ENCODE measurements at places on chromosomes 13 and 19.

- H3K4me1 ChIP-seq: no peaks in the 10 kb centered on the region
- H3K4me3 ChIP-seq: no peak overlapping the region
- no peaks in the 10 kb centered on the region for H3K27me3 ChIP-seq
- H3K27ac ChIP-seq: no peak overlapping the region
Measured at GRCh38 chr13:107650081-107650701, 565.1 kb downstream of the LIG4 start.

DNA sequence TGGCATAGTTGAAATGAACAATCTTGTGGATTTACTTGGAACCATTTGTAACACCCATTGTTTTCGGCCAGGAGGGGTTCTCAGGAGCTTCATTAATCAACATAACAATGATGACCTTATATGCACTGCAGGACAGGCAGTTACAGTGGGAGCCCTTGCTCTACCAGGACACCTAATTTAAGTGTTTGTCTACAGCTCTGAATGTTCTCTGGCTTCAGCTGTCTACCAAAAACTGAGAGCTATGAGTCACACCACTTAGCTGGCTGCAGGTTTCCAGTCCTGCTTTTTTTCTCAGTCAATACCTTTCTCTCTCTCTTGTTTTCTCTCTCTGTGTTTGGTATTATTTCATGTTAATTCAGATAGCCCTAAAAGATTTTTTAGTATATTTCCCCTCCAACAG lies 105.4 kb upstream of the MBNL2 start:
- no peak overlapping the region for H3K4me3 ChIP-seq
- no peaks in the 10 kb centered on the region for H3K4me1 ChIP-seq
- no peak overlapping the region for H3K27ac ChIP-seq
- DNase-seq: no peak

- no peaks in the 10 kb centered on the region for H3K27me3 ChIP-seq
- DNase-seq: peak; percentile 38
- H3K4me3 ChIP-seq: peak overlapping the region; percentile 55
- H3K4me1 ChIP-seq: peaks cover 15% of the 10 kb centered on the region
- peak overlapping the region; percentile 37 for H3K27ac ChIP-seq
Measured at GRCh38 chr13:76879203-76879882, 6.9 kb downstream of the KCTD12 start.

GRCh38 chr19:10143681-10144080 lies 24.0 kb upstream of the EIF3G start:
- H3K4me3 ChIP-seq: no peak overlapping the region
- no peak overlapping the region for H3K27ac ChIP-seq
- H3K4me1 ChIP-seq: no peaks in the 10 kb centered on the region
- H3K27me3 ChIP-seq: no peaks in the 10 kb centered on the region

DNA sequence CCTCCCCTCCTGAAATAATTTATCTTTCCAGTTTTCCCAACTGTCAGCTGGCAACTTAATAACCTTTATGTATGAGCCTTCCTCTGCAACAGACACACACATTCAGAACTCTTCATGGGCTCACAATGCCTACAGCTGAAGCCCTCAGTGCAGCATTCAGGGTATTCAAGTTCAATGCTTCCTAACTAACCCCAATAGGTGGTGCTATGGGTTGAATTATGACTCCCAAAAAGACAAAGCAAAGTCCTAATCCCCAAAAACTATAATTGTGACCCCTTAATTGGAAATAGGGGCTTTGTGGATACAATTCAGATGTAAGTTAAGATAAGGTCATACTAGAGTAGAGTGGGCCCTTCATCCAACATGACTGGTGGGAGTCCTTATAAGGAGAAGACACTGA lies 202.2 kb downstream of the SUCLA2 start:
- no peak for DNase-seq
- peaks cover 7% of the 10 kb centered on the region for H3K27me3 ChIP-seq
- H3K4me3 ChIP-seq: no peak overlapping the region
- H3K36me3 ChIP-seq: peaks cover 6% of the 10 kb centered on the region

- no peak for DNase-seq
- no peak overlapping the region for H3K27ac ChIP-seq
- no peaks in the 10 kb centered on the region for H3K36me3 ChIP-seq
- H3K4me1 ChIP-seq: no peaks in the 10 kb centered on the region
- no peak overlapping the region for H3K4me3 ChIP-seq
- H3K27me3 ChIP-seq: no peaks in the 10 kb centered on the region
Measured at GRCh38 chr13:62551588-62551987, 1135.9 kb upstream of the PCDH20 start.

DNA sequence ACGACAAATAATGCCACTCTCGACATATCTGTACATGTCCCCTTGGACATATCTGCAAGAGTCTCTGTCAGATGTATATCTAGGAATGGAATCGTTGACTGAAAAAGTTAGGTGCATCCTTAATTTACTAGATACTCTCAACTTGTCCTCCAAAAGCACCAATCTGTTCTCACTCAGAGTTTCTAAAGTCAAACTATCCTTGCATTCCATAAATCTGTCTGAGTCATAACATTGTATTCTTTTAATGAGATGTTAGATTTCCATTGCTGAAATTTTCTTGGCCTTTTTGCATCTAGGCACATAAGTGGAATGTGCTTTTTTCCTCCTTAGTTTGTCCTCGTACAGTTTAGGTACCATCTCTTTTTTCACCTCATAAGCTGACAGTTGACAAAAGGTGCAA lies 139.8 kb downstream of the PTPRS start:
- no peak overlapping the region for H3K27ac ChIP-seq
- H3K36me3 ChIP-seq: peaks cover 8% of the 10 kb centered on the region
- no peak for DNase-seq

DNA sequence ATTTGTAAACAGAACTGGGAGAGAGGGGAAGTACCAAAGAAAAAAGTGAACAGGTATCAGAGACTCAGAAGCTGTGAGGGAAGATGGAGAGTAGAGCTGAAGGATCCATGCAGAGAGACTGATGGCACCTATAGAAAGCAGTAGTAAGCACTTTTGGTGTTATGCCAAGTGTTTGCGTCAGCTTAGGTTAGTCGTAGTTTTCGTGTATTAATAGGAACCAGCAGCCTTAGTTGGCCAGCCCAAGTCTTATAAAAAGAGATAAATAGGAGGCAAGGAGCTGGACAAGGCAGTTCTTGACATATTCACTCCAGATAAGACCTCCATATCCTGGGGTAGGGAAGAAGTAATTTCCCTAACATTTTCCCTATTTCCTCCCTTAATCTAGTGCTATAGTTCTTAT lies 214.2 kb downstream of the OXGR1 start:
- H3K4me3 ChIP-seq: no peak overlapping the region
- DNase-seq: no peak
- H3K4me1 ChIP-seq: no peaks in the 10 kb centered on the region
- H3K27ac ChIP-seq: no peak overlapping the region
- H3K27me3 ChIP-seq: no peaks in the 10 kb centered on the region
- H3K36me3 ChIP-seq: no peaks in the 10 kb centered on the region

- no peak overlapping the region for H3K27ac ChIP-seq
- no peak for DNase-seq
- no peak overlapping the region for H3K4me3 ChIP-seq
- H3K36me3 ChIP-seq: no peaks in the 10 kb centered on the region
- H3K4me1 ChIP-seq: no peaks in the 10 kb centered on the region
Measured at GRCh38 chr19:42942187-42942789, 5.3 kb upstream of the PSG7 start.

- no peak for DNase-seq
- H3K36me3 ChIP-seq: no peaks in the 10 kb centered on the region
- H3K27me3 ChIP-seq: no peaks in the 10 kb centered on the region
- no peaks in the 10 kb centered on the region for H3K4me1 ChIP-seq
- no peak overlapping the region for H3K27ac ChIP-seq
Measured at GRCh38 chr13:105084931-105085330, 1450.5 kb downstream of the EFNB2 start.

All from naive B cell (primary cell).